ENCODE measurements at places on chromosomes 1 and 21.

DNA sequence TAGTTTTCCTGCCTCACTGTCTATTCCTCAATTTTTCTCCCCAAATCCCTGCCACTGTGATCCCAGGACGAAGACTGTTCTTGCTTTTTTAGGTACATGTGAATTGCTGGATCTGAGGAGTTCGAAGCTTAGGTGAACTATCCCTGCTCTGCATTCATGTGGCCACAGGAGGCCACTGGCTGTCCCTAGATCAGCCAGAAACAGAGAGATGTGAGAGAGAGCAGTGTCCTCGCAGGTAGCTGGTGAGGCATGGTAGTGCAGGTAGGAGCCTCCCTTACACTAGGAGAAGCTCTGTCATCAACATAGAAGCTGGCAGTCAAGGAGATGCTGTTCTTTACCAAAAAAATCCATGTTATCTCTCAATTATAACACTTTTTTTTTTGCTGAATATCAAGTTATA is 71.5 kb downstream of the USP24 start:
- peak; percentile 41 for DNase-seq

GRCh38 chr1:218433744-218434143 is 88.6 kb downstream of the TGFB2 start:
- DNase-seq: no peak

DNA sequence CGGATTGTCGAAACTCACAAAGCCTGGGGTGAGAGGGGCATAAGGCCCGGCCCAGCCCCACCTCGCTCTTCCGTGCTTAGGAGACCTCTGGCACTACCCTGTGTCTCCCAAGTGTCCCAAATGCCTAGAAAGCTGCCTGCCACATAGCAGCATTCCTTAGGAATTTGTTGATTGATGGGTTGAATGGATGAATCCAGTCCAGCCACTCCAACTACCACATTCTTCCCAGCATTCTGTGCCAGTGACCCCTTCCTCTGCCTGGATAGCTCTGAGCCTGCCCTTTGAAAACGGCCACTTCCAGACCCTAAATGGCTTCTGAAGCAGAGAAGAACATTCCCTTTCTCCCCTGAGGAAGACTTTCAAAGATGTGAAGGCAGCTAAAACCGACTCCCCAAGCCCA is 11.5 kb downstream of the CELF3 start:
- no peak for DNase-seq

DNA sequence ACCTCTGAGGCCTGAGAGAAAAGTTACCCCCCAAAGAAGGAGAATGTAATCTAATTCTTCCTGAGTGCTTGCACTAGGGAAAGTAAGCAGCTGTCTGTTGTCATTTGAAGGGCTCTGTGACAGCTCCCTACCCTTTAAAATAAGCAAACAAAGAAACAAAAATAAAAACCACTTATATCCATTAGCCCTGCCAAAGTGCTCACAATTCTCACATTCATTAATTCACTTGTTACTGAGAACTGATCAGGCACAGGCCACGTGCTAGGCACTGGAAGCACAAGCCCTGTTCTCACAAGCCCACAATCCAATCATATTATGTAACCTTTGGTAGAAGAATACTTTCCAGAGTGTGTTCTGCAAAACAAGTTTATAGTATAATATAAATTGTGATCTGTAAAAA is 199.4 kb downstream of the ZC3H11B start:
- DNase-seq: no peak

- DNase-seq: no peak
These were observed 5.9 kb downstream of the CAMK1G start for GRCh38 chr1:209589440-209589839.

DNA sequence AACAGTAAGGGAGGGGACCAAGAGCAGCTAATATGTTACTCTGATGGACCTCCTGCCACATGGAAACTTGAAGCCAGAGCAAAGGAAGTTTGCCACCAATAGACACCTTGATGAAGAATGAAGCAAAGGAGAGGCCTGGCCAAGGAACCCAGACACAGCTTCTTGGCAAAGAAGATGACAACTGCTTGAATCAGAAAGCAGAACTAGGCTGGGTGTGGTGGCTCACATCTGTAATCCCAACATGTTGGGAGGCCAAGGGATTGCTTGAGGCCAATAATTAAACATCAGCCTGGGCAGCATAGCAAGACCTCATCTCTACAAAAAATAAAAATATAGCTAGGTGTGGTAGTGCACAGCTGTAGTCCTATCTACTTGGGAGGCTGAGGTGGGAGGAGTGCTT is 31.7 kb upstream of the CAPZB start:
- DNase-seq: no peak

GRCh38 chr1:145908653-145909052 is 1.2 kb downstream of the ITGA10 start:
- DNase-seq: no peak

DNA sequence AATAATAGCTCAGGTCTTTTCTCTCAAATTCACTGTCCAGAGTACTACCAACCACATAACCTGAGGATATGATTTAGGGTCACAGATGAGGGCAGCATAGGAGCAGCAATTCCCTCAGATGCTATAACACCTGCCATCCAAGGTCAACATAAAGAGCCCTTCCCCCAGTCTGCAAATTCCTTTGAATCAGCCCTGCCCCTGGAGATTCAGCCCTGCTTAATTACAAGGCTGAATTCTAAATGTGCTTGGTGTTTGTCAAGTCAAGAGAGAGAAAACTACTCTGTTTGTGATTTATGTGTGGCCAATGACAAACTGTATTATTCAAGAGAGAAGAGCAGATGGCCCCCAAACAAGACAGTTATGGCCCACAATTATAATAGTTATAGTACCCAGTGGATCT is 195.7 kb upstream of the ADGRL2 start:
- DNase-seq: no peak

DNA sequence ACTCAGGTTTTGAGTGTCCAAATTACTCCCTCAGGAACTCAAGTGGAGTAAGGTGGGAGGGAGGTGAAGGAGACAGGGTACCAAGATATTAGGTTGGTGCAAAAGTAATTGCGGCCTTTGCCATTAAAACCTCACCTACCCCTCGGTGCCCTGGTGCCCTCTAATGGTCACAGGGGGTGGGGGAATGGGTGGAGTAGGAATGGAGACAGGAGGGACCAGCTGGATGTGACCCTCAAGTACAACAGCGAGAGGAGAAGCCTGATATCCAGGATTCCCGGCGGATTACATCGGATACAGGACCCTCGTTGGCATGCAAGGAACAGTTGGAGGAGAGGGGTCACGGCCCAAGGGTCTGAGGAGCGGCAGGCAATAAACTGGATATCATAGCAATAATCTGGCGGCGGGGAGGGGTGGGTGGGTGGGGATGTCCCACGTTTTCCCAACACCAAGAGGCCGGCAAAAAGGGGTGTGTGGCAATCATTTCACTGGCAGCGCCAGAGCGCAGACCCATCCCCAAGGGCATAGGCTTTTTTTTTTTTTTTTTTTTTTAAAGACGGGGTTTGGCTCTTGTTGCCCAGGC is 4.3 kb upstream of the ZBTB7B start:
- DNase-seq: no peak

DNA sequence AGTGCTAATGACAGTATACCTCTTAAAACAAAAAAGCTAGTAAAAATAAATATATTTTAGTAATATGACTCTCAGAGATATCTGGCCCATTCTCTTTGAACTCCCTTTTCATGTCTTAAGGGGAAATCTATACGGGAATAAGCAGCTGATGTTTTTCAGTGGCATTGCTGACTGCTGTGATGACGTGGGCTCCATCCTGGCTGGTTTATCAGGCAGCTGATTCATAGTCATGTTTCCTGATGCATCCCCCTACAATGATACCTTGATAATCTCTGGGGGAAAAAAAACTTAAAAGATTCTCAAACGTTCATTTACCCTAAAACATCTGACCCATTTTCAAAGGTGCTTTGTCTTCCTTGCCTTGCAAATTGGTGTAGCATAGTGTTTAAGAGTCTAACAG is 53.8 kb downstream of the ABCA4 start:
- no peak for DNase-seq

GRCh38 chr1:169148472-169149252 is 42.2 kb downstream of the ATP1B1 start:
- no peak for DNase-seq
